ENCODE measurements at places on chromosomes 12 and 14. TPM values are rescaled to one million over a fixed set of nuclear protein-coding genes. Genes with fewer than 3 reads are reported as not detected.
A peak's percentile ranks its signal among the peaks of the same experiment; 100 is the strongest.

- DNase-seq = no peak
Observed at GRCh38 chr12:62403031-62403430, 63.6 kb upstream of the MON2 start.

DNA sequence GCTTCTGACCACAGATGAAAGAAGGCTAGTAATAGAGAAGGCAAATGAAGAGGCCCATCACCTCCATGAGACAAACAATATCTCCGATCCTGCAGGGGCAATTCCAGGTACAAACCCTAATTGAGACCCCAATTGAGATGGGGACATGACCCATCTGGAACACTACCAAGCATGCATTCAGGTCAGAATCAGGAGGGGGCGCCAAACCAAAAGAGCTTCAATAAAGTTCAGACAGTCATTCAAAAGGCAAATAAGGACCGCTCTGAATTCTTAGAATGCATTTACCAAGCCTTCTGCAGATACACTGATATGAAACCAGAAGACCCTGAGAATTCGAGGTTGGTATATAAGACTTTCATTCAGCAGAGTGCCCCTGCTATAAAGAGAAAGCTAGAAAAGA, 10.2 kb upstream of the EDDM3B start:
- DNase-seq = peak; percentile 34

Gene PRMT5
- total RNA-seq = 92.3 TPM

DNA sequence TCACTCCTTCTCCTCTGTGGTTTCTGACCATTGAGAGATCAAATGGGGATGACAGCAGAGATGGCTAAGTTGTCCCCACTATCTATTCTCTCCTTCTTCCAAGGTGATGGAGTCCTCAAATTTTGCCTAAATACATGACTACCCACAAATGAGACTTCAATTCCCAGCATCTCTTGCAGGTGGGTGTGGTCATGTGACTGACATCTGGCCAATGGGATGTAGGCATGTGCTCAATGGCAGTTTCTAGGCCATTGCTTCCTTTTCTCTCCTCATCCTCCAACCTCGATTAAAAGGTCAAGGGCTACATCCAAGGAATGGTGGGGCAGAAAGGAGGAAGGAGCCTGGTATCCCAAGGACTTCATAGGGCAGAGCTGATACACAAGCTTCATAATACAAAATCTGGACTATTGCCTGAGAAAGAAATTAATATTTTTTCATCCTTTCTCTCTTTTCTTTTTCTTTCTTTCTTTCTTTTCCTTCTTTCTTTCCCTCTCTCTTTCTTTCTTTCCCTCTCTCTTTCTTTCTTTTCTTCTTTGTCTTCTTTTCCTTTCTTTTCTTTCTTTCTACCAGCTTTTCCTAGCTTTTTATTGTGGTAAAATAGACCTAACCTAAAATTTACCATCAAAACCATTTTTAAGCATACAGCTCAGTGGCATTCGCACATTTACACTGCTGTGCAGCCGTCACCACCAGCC, 100.9 kb upstream of the PRB2 start:
- no peak for DNase-seq

Gene LRRC43
- total RNA-seq = not detected

Gene SERPINA5
- total RNA-seq = not detected

- DNase-seq = no peak
Observed at GRCh38 chr14:54488318-54488645, 498 bp downstream of the GMFB start.
